ENCODE measurements at places on chromosomes 5 and 9.

DNA sequence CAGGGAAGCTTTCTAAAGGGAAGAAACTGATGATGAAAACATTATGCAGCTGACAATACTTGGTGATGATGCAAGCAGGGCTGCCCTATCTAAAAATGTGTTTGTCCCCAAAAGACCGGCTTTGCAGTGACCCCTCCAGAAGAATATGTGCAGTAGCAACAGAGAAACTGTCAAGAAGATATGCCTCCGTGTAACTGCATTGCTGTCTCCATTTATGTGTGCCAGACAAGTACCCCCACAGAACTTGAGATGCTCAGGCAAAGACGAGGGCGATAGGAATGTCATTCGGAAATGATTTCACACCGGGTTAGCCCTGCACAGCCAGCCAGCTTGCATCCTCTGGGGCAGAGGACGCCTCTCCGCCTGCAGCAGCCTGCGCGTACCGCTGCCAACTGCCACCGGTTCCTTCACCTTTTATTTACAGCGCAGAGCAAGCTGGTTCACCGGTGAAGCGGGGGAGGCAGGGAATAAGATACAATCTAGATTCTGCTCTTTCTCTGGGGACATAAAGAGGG lies 2.0 kb downstream of the GABBR2 start:
- no peak for DNase-seq

- no peak for DNase-seq
Observed at GRCh38 chr9:133713150-133713959, 24.8 kb downstream of the SARDH start.

DNA sequence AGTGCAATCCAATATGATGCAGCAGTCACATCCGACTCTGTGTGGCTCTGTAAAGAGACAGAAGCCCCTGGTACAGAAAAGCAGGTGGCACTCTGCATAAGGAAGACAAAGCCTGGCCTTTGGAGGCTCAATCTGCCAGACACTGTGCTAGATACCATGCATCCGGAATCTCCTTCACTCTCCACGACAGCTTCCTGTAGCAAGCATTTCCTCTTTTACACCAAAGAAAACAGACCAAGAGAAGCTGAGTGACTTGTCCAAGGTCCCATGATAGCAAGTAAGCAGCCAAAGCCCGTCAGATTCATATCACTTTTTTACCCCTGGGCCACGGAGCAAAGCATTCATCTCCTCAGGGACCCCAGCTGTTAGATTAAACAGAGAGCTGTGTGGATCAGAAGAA lies 64.2 kb upstream of the SMIM23 start:
- DNase-seq = no peak

DNA sequence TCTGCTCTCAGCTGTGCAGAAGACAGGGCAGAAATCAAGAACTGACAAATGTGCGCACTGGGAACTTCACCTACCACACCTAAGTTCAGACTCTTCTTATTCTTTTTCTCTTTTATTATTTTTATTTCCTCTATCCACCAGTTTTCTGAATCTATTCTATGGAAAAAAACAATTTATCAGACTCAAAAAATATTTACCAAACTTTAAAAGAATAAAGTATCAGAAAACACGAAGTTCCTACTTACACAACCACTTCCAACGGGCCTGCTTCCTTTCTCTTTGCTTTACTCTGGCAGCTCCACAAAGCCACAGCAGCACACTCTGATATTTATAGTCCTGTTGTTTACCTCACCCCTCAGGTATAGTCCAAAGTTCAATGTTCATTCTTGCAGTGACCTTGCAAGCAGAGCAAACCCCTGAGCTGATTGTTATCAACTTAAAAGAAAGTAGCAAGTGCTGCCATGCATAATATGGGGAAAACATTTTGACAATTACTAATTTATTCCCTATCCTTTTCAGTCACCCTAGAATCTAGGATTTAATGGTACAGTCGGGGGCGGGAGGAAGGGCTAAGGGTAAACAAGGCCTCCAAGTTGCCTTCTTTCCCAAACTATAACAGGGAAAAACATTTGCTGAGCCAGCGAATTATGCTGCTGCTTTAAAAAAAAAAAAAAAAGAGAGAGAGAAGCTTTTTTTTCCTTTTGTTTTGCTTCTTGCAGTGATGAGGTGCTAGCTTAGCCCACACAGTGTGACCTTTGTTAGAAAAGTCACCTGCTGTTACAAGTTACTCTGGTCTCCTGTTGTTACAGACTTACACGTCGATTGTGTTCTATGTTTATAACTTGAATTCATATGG lies at the start of gene SELENOP:
SELENOP (minus strand) TSS at position 302 of the 856 bp plus-strand sequence. CDS start 3,539 bp downstream, outside the sequence.
- DNase-seq = no peak

GRCh38 chr5:35990941-35991611 lies at the start of gene UGT3A1:
UGT3A1 (minus strand) TSS chr5:35991390; CDS start chr5:35991240, 150 bp downstream.
- no peak for DNase-seq

DNA sequence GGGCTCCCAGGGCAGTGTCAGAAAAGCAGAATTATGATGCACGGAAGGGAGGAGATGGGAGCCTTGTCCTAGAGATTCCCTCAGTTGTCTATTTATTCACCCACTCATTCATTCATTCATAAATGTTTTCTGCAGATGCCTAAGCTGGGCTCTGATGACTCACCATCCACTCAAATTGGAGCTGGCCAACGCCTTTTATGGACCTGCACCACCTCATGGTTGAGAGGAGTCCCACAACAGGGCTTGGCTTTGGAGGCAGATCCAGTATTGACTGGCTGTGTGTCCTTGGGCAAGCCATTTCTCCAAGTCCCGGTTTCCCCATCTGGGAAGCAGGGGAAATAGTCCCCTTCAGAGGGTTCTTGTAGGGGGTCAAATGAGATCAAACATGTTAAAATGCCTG lies 227.8 kb downstream of the MELK start:
- DNase-seq = no peak

DNA sequence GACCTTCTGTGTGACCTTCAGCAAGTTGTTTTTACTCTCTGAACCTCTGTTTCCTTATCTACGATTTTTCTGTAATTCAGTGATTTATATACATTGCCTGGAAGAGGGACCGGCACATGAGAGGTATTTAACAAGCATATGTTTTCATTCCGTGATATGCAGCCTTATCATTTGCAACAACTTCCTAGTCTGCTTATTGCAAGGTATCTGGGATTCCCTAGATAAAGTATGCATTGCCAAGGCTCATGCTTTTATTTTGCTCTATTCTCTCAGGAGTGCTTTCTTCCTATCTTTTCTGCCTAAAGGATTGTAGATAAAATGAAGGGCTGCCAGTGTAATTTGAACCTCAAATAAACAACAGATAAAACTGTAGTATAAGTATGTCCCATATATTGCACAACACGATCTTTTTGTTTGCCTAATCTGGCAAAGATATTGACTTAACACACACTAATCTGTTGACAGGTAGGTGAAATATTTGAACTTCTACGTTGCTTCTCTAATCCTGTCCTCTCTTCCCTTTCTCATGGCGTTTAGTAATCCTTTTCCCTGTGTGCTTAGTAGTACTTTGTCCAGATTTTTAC lies 377.2 kb upstream of the TNC start:
- DNase-seq = no peak

DNA sequence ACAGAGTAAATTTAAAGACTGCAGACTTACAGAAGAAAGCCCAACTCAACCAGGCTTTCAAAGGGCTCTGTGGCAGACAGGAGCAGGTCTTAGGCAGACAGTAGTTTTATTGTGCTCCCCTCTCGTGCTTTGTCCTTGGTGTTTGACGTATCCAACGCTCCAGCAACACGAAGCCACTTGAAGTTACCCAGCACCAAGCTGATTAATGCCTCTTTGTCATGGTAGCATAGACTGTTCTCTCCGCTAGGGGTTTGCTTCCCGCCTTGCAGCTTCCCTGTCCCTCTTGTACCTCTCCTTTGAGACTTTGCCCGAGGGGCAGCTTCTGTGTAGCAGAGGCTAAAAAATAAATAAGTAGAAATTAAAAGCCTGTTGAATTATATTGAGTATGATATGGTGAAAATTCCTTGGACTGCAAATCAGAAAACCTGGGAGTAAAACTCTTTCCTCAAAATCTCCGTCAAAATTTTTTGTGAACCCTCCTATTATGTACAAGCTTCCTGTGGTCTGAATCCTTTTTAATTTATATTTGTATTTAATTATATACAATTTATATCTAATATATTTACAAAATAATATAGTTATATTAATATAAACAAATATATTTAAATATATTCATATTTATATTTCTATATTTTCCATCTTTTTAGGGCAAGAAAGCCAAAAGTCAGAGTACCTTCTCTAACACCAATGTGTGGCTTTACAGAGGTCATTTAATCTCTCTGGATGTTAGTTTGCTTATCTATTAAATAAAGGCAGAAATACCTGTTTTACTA lies 405.4 kb downstream of the DMAC1 start:
- no peak for DNase-seq

GRCh38 chr5:72140711-72141110 lies 33.4 kb downstream of the MAP1B start:
- DNase-seq = no peak

- no peak for DNase-seq
Observed at GRCh38 chr5:96141749-96142148, 180.1 kb upstream of the ELL2 start.

DNA sequence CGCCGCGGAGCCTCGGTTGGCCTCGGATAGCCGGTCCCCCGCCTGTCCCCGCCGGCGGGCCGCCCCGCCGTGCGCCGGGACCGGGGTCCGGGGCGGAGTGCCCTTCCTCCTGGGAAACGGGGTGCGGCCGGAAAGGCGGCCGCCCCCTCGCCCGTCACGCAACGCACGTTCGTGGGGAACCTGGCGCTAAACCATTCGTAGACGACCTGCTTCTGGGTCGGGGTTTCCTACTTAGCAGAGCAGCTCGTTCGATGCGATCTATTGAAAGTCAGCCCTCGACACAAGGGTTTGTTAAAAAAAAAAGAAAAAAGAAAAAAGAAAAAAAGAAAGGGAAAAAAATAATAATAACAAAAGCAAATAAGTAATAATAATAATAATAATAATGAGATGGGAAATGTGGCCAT lies 112.8 kb downstream of the GCNT1 start:
- no peak for DNase-seq

GRCh38 chr5:126852091-126852571 lies 75.2 kb downstream of the LMNB1 start:
- no peak for DNase-seq

GRCh38 chr9:98438666-98439065 lies 183.2 kb upstream of the TBC1D2 start:
- no peak for DNase-seq

DNA sequence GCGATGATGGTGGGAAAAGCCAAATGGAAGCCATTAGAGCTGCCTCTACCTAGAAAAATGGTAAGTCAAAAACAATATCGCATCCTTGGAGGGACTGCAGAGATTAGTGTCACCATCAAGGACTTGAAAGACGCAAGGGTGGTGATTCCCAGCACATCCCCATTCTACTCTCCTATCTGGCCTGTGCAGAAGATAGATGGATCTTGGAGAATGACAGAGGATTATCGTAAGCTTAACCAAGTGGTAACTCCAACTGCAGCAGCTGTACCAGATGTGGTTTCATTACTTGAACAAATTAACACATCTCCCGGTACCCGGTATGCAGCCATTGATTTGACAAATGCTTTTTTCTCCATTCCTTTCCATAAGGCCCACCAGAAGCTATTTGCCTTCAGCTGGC lies 23.8 kb downstream of the ERP44 start:
- DNase-seq = no peak
